CD4-positive, alpha-beta T cell (primary cell): ENCODE measurements at places on chromosomes 5 and 9. TPM values are rescaled to one million over a fixed set of nuclear protein-coding genes. Genes with fewer than 3 reads are reported as not detected.

The TAF11L10 gene
- not detected for total RNA-seq

The SPINK7 gene
- total RNA-seq = not detected

The FGFR4 gene
- 2.8 TPM for total RNA-seq

DNA sequence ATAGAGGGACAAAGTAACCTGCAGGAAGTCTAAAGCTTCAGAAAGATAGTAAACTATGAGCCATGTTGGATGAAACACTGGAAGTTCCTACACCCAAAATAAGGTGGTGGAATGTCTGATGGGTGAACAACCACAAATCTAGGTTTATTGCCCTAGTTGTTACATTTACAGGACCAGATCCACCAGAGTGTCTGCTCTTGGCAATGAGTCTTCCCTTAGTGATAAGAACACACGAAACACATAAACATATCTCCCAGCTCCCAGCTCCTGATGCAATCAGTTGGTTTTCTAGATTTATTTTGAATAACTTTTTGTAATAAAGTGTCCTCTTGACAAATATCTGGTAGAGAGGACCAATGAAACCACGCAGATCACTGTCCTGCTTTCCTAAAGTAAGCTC, 329.7 kb upstream of the WWC1 start:
- H3K27me3 ChIP-seq = no peaks in the 10 kb centered on the region
- H3K4me3 ChIP-seq = no peak overlapping the region
- DNase-seq = no peak
- H3K27ac ChIP-seq = no peak overlapping the region

- no peak overlapping the region for H3K4me3 ChIP-seq
- no peak overlapping the region for H3K27ac ChIP-seq
- H3K27me3 ChIP-seq = no peaks in the 10 kb centered on the region
- no peaks in the 10 kb centered on the region for H3K4me1 ChIP-seq
Observed at GRCh38 chr5:35971186-35971877, 19.9 kb downstream of the UGT3A1 start.

DNA sequence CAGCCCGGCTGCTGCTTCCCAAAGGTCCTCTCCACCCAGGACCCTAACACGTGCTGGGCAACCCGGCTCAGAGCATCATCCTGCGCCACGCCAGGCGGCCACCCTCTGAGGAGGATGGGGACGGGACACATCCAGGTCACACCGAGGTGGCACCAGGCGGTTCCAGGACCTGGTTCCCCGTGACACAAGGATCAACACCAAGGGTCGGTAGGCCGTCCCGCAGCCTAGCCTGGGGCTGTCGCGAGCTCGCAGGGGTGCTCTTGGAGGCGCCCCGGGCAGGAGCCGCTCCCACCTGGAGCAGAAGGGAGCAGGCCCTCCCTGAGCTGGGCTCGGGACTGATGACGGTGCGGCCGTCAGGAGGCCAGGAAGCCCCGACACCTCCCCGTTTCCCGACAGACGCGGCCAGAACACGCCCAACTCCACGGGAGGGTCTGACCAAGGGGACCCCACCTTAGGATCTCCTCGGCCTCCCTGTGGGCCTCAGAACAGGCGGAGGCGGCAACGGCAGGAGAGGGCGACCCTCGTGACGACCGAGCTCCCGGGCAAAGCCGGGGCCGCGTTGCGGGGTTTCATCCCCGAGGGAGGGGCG, 6.3 kb downstream of the EXD3 start:
- peaks cover 7% of the 10 kb centered on the region for H3K4me1 ChIP-seq
- no peak overlapping the region for H3K27ac ChIP-seq
- no peaks in the 10 kb centered on the region for H3K36me3 ChIP-seq
- H3K27me3 ChIP-seq = no peaks in the 10 kb centered on the region
- H3K4me3 ChIP-seq = peak overlapping the region; percentile 34
- no peak for DNase-seq
